ENCODE measurements at places on chromosomes 7 and 10. TPM values are rescaled to one million over a fixed set of nuclear protein-coding genes. Genes with fewer than 3 reads are reported as not detected.

BHLHA15 gene
- 0.26 TPM for total RNA-seq

ST8SIA6 gene
- not detected for total RNA-seq

PCDH15 gene
- total RNA-seq: not detected

INA gene
- total RNA-seq: 0.13 TPM

AGR2 gene
- 0.86 TPM for total RNA-seq

MYH16 gene
- not detected for total RNA-seq

ANKRD7 gene
- total RNA-seq: 2.8 TPM

HOXA1 gene
- total RNA-seq: 0.65 TPM

ATAD1 gene
- 48.3 TPM for total RNA-seq

All from articular chondrocyte of knee joint (primary cell).